Endothelial cell (in vitro differentiated cells): ENCODE measurements at places on chromosomes 11 and 22. TPM values are rescaled to one million over a fixed set of nuclear protein-coding genes. Genes with fewer than 3 reads are reported as not detected.

DNA sequence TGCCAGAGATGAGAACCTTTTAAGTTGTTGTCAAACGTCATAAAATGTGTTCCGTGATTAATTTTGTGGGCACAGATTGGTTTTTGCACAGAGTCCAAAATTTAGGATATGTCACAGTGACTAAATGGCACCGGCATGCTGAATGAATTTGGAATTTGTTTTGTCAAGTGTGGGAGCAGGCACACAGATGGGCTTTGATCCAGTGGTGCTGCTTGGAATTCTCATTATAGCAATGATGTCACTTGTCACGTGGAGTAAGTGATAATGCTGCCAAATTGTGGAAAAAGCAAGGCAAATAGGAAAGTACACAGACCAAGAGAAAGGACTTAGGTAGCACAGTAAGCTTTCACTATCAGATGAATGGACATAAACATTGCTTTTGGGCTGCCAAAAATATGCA is 8.0 kb upstream of the LIN7C start:
- no peaks in the 10 kb centered on the region for H3K36me3 ChIP-seq
- peaks cover 9% of the 10 kb centered on the region for H3K4me1 ChIP-seq
- peaks cover 1% of the 10 kb centered on the region for H3K27me3 ChIP-seq
- no peak overlapping the region for H3K27ac ChIP-seq
- no peak for DNase-seq
- no peak overlapping the region for H3K4me3 ChIP-seq

DNA sequence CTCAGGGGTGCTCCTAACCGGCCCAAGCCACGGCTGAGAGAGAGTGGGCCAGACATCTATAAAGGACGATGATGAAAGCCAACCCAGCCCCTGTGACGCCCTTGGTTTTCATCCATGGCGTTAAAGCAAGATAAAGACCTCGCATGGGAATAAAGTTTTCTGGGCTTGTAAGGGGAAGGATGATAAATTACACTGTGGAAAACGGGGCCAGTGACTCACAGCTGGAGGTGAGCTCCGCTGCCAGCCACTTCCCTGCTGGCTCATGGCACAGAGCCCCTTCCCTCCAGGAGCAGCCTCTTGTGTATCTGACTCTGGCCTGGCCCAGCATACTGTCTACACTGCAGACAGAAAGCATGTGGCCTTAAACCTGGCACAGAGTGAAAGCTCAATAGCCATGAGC is 503.2 kb upstream of the B3GAT1 start:
- H3K27me3 ChIP-seq = peaks cover 17% of the 10 kb centered on the region
- no peaks in the 10 kb centered on the region for H3K36me3 ChIP-seq
- peaks cover 5% of the 10 kb centered on the region for H3K4me1 ChIP-seq
- no peak overlapping the region for H3K27ac ChIP-seq
- no peak overlapping the region for H3K4me3 ChIP-seq

The KDELR3 gene
- total RNA-seq = 3.7 TPM

GRCh38 chr11:24609192-24610119 is 112.6 kb downstream of the LUZP2 start:
- H3K27me3 ChIP-seq = no peaks in the 10 kb centered on the region
- H3K36me3 ChIP-seq = no peaks in the 10 kb centered on the region
- no peak for DNase-seq
- H3K4me1 ChIP-seq = no peaks in the 10 kb centered on the region
- H3K4me3 ChIP-seq = no peak overlapping the region
- no peak overlapping the region for H3K27ac ChIP-seq
